Bone marrow (tissue), 2 donors: ENCODE measurements at places on chromosomes 5 and 9.
A peak's percentile ranks its signal among the peaks of the same experiment; 100 is the strongest.

DNA sequence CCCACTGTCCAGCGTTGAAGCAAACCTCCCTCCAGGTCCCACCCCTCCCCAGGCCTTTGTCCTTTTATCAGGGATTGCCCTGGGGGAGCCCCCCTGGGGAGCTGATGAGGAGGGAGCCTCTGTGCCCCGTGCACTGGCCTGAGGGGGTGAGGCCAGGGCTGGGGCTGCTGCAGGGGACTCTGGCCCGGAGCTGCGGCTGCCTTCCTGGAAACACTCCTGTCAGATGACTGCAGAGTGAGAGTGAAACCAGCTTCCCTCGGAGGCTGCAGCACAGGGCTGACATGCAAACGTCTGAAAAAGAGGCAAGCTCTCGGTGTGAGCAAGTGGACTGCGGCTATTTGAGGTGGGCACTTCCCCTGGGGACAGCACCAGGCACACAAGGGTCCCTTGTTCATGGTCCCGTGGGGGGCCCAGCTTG, 4.6 kb upstream of the TRAF2 start:
- DNase-seq = peak; percentile 13

- no peak for DNase-seq
These were observed 113.2 kb downstream of the SLC12A2 start for GRCh38 chr5:128196791-128197190.

DNA sequence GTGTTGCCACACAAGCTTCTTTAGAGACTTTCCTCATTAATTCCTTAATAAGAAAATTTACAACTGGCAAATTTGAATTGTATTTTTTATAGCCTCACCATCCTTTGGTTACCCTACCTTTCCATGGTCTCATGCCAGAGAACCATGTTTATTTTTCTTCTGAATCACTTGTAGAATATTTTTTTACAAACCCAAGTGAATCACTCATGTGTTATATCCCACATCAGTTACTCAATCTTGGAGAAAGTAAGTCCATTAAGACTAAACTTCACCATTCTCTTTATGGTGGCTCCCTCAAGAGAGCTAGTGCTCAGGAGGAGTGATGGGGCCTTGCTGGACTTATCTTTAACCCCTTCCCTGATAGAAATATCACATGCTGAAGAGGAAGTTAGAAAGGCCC, 128.9 kb downstream of the SUSD1 start:
- DNase-seq = no peak

GRCh38 chr9:128593039-128593438, 40.7 kb downstream of the SPTAN1 start:
- DNase-seq = no peak

GRCh38 chr5:59380350-59380951, 513.1 kb downstream of the PDE4D start:
- DNase-seq = no peak

DNA sequence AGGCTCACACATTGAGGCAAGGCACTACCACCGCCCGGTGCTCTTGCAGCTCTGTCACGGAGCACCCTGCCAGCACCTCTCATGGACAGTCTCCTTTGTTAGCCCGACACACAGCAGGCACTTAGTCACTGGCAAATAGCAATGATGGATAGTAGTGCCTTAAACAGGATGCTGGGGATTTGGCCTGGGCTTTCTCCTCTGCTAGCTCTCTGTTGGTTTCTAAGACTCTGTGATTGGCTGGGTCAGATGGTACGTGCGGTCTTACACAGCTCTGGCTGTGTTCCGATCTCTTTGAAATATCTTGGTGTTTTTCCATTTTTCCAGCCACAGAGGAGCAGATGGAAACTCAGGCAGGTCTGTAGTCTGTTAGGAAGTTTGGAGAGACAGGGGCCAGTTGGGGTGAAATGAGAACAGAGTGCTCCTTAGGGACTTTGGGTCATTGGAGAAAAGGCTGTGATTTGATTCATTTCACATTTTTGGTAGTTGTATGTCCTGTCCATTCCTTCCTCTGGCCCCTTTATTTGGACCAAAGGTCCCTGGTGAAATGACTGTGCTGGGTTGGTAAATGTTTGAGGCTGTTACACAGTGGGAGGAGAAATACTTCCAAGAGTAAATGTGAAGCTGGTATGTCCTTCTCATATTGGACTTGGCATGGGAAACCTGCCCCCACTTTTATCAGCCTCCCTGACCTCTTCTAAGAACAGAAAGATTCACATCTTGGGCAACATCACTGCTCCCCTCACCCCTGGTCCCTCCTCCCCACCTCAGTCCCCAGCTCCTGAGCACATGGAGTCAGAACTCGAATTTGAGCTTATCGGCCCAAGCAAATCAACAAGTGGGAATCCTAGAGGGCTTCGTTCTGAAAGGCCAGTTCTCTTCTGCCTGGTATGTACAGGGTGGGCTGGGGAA, 3.4 kb downstream of the SMIM3 start:
- no peak for DNase-seq

- no peak for DNase-seq
These were observed 214.9 kb upstream of the WWC1 start for GRCh38 chr5:168076561-168076991.

GRCh38 chr5:146378986-146379385, 40.3 kb downstream of the POU4F3 start:
- DNase-seq = no peak

GRCh38 chr9:114937516-114937915, 7.1 kb upstream of the TNFSF8 start:
- DNase-seq = no peak

GRCh38 chr9:29575219-29575618, 2001.9 kb upstream of the C9orf72 start:
- no peak for DNase-seq

DNA sequence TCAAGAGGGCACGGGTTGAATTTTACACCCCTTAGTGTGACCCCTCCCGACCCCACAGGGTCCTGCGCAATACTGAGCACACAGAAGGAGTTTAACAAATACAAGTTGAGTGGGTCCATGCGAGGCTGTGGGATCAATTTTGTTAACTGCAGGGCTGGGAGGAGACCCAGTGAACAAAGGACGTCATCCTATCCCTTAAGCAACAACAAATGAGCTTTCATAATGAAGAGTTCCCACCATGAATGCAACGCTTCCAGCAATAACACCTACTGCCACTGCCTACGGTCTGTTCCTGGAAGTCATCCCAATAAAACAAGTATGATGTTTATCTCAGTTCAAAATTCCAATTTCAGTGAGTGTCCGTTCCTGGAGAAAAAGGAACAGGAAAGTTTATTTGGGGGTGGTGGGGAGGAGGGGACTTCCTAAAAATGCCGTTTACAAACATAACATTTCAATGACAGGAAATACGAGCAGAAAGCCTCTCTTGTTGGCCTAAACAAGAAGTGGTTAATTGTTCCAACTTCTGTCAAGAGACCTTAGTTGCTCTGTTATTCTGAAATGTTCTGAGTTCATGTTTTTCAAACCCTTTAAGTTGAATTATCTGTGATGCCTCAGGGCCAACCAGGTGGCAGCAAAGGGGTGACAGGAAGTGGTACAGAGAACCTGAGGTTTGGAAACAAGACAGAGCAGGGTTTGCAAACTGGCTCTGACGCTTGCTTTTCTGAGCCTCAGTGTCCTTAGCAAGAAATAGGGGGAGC, 65.8 kb upstream of the PLPP6 start:
- no peak for DNase-seq

DNA sequence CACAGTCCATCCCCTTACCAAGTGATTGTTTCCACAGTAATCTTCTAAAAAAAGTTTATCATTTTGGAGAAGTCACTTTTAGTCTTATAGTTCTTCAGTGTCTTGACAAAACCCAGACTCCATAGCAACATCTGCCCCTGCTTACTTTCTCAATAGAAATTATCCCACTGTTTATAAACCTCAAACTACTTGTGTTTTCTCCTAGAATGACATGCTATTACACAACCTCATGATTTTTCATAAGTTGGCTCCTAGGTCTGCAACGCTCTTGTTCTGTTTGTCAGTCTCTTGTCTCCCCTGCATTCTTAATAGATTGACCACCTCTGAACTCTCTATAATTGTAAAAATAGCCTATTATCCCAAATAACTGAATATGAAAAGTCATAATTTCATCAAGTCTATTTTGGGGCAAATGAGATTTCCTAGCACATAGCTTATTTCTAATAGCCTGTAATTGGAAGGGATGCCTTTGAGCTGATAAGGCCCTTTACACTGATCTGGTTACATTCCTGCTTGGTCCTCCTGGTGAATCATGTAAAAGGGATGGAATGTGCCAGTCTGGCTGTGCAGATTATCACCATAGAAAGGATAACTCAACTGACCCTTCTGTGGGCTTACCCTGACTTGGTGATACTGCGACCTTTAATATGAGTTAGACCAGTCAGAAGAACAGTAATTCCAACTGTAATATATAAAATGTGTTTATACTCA, 69.6 kb downstream of the CHSY3 start:
- no peak for DNase-seq

- no peak for DNase-seq
These were observed 1823.4 kb downstream of the MAT2B start for GRCh38 chr5:165328846-165329245.

GRCh38 chr5:79318935-79319614, 83.1 kb downstream of the JMY start:
- DNase-seq = no peak

DNA sequence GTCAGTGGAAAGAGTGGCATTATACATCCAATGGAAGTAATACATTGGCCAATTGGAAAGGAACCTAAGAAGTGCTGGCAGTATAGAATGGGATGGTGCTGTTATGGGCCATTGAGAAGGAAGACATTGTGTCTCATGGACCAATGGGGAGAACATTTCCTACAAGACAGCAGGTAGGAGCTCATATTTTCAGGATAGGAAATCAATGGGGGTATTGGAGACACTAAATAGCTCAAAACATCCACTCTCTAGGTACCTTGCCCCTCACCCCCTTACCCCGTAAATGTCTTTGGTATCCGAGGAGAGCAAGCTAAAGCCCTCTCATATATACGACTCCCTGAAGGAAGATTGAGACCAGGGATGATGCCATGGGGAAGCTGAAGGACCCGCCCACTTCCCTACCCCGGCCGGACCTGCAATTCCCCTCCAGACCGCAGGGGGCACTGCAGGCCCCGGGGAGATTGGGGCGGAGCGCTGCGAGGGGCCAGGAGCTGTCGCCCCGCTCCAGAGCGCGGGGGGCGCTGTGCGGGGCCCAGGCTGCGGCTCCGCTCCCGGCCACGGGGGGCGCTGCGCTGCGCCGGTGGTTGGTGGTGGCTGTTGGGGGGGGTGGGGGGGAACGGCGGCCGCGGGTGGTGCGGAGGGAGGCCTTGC, at the start of gene KDM3B:
Gene KDM3B (plus strand): TSS at position 615 of the 651 bp plus-strand sequence. CDS start 111 bp downstream, outside the sequence.
- DNase-seq = peak; percentile 76

DNA sequence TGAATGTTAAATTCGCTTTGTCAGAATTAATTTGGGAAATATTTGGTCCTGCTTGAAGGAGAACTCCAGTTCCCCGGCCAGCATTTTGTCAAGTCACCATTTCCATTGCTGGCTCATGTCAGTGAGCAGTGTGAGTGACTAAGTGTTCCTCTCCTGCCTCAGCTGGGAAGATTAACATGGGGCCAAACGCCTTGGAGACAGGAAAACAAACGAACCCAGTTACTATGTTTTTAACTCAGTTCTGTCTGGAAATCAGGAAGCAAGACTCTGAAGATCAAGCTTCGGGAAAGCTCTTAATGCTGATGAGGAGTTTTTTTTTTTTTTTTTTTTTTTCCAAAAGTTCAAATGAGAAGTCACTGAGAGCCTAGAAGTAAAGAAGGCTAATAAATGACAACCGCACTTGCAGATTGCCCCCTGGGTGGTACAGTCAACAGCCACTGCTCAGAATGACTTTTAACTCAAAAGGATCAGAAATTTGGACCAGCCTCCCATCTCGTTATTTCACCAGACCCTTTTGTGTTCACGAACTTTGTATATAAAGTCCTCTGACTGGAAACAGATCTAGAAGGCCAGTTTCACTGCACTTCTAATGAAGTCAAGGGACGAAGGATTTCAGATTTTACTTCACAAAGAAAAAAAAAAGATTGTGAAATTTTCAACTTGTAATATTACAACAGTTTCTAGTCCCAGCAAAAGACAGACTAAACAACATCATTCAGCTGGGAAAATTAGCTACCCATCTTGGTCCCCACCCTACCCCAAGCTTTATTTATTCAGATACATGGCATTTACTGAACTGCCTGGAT, 121.3 kb downstream of the LHFPL2 start:
- peak; percentile 58 for DNase-seq

GRCh38 chr9:83185488-83186154, 122.7 kb upstream of the RASEF start:
- no peak for DNase-seq

- no peak for DNase-seq
These were observed 241.9 kb downstream of the IRX2 start for GRCh38 chr5:2509527-2509926.

DNA sequence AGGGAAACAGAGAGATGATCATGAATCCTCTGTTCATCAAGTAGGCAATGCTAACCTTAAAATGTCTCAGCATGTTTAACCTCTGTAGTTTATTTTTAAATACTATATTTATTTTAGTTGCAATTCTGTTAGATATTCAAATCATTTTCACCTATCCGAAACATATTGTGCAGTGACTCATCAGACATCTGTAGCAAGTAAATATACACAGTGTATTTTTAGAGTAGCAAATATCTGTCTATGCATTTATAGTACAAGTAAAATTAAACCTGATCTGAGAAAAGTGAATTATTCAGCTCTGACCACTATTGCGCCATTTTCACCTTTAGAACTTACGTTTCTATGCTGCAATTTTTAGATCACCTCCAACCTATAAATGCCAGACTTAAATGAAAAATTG, 24.3 kb upstream of the TUSC1 start:
- DNase-seq = no peak

DNA sequence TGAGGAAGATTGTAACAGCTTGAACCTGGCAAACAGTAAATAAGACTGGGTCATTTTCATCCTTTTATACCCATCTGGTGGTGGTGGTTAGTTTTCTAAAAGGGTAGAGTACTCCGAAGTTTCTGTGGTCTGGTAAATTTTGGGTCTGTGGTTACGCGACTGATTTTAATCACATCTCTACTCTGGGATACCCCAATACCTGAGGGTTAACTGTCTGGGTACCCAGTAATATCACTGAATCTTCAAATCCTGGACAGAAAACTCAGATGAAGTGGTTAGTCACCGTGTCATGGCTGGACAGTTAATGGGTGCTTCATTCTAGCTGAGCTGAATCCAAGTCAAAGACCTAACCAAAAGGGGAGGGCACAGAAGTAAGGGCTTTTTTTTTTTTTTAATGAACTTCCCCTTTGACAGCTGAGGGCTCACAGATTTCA, 474.2 kb downstream of the GADD45G start:
- no peak for DNase-seq

DNA sequence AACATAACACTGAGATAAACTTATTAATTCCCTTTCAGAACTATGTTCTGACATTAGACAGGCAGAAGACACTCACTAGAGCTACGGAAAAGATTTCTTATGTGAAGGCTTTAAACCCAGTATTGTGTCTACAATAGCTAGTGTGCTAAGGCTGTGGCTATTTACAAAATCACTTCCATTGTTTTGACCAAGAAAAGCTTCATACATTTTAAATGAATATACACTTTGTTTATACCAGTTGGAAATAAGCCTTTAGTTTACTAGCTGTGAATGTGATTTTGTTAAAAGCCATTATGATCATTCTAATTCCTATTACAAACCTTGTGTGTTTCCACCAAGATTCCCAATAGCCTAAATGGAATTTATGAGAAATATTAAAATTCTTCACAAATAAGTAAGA, 83.0 kb downstream of the AGTPBP1 start:
- no peak for DNase-seq

GRCh38 chr9:124208571-124208970, 49.2 kb upstream of the NEK6 start:
- no peak for DNase-seq
